ENCODE measurements at places on chromosomes 5 and 9.

- no peak for DNase-seq
Observed at GRCh38 chr9:463455-464171, 248.9 kb downstream of the DOCK8 start.

DNA sequence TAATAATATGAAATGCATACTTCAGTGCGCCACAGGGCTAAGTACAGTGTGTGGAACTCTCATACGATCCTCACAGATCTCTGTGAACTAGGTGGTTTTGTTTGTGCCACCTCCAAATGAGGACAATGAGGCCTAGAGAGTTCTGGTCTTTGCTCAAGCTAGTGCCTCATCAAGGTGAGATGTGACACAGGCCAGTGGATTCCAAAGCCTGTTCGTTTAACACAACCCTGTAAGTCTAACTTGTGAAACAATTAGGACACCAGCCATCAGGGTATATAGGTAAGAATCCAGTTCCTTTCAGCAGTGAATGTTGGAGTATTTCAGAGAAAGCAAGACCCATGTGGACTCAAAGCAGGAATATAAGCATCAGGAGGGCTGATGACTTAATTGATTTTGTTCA lies 130.7 kb upstream of the GAS1 start:
- no peak for DNase-seq

DNA sequence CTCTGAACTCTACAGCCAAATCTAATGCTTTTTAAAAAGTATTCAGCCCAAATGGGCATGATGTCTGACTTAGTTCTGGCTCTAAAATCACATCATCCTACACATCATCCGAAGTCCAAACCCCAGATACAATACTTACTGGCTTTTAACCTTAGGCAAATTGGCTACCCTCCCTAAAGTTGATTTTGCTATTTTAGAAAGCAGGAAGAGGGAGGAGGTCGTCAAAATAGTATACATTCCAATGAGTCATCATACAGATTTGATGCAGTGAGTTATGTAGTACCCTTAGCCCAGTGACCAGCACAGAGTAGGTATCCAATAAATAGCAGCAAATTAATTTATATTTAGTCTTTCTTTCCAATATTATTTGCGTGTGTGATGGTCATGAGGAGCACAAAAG lies 582.0 kb upstream of the TUSC1 start:
- no peak for DNase-seq

- no peak for DNase-seq
Observed at GRCh38 chr9:76463211-76463610, 4.2 kb downstream of the GCNT1 start.

- no peak for DNase-seq
Observed at GRCh38 chr9:37739222-37739621, 14.4 kb upstream of the TRMT10B start.

GRCh38 chr9:106726070-106726815 lies 136.7 kb upstream of the ZNF462 start:
- no peak for DNase-seq

DNA sequence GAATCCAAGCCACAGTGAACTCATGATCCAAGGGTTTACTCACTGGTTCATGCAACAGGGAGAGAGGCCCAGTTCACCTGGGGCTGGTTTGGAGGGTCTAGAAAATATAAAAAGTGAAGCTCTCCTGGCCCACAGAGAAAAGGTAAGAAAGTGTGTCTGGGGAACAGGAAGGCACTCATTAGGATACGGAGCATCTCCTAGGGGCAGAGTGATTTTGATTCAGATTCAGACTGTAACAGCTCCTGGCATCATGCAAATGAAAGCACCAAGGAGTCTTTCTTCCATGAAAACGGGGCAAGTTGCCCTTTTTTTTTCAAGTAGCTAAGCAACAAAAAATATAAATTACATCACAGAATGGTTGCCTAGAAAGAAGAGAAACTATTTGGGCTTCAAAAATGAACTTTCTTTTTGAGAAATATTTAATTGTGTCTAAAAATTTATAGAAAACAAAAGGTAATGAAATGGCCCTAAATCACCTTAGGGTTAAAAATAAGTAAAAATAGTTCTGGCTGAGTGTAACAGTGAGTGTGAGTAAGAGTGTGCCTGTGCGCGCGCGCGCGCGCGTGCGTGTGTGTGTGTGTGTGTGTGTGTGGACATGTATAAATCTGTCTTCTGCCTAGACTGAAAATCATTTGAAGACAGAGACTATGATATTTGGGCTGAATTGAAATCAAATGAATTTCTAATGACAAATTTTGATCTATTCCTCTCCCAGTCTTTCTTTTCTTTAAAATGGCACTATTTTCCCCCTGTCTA lies 177.8 kb upstream of the ZNF462 start:
- no peak for DNase-seq

DNA sequence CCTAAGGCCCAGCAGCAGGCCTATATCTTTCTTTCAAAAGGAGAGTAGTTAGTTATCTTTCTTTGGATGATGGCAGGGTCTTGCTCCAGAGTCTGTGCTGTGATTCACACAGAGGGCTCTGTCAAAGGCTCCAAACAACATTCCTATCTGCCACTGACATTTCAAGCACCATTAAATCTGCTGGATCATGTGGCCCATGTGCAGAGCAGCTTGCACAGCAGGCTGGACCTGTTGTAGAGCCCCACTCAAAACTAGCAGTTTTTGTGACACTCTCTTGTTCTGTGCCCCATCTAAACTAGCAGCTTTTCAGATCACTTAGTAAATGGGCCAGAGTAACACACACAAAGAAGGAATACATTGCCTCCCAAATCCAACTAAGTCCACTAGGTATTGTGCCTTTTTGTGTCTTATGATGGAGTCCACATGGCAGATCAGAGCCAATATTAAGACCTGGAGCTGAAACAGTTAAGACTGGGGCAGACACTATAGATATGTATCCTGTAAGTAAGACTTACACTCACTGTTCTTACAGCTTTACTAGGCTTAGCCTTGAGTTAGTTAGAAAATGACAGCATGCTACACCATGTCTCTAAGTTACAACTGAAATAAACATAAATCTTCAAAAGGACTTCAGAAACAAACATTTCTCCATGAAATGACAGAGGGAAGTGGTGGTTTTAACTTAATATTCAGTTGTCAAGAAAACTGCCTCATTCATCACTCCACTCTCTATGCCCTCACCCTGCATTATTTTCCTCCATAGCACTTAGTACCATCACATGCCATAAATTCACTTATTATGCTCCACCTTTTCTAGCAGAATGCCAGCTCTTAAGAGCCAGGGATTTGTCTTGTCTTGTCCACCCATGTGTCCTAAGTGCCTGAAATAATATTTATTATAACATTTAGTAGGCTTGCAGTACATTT lies 400.9 kb downstream of the RAB3C start:
- DNase-seq = no peak

DNA sequence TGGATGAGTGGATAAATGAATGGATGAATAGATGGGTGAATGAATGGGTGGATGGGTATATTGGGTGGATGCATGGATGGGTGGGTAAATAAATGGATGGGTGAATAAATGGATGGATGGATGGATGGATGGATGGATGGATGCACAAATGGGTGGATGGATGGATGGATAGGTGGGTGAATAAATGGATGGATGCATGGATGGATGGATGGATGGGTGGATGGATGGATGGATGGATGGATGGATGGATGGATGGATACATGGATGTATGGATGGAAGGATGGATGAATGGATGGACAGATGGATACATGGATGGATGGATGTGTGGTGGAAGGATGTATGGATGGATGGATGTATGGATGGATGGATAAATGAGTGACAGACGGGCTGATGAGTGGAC lies 113.5 kb upstream of the SARDH start:
- DNase-seq = no peak

DNA sequence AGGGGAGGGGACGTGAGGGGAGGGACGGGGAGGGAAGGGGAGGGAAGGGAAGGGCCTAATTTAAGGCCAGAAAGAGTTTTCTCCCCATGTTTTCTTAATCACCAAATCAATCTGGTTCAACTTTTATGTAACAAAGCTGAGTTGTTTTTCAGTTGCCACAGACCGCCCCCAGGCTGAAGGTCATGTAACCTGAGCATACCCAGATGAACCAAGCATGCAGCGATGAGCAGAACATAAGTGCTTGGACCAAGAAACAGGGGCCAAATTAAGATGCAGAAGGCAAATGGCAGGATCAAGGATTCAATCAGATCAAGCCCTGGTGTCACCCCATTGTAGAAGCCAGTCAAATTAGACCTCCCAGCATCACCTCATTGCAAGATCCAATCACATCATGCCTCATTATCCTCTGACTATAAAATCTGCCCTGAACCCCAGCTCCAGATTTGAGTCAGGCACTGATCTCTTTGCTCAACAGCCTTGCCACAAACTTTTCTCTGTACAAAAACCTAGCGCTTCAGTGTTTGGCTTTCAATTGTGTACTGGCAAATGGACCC lies 113.5 kb upstream of the TNPO1 start:
- no peak for DNase-seq

DNA sequence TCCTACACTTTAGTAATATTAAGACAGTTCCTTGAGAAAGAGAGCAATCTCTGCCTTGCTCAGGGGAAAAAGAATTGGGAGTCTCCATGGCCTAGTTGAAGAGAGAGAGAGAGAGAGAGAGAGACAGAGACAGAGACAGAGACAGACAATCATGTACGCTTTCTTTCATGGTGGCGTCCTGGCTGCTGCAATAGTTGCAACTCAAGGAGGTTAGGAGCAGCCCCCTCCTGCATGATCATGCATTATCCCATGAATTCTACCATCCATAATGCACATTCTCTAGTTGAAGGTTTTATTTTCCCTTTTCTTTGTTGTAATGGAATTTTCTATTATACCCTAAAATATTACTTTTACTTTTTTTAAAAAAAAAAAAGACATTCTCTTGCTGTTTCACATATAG lies 50.7 kb downstream of the PPP2R2B start:
- no peak for DNase-seq

DNA sequence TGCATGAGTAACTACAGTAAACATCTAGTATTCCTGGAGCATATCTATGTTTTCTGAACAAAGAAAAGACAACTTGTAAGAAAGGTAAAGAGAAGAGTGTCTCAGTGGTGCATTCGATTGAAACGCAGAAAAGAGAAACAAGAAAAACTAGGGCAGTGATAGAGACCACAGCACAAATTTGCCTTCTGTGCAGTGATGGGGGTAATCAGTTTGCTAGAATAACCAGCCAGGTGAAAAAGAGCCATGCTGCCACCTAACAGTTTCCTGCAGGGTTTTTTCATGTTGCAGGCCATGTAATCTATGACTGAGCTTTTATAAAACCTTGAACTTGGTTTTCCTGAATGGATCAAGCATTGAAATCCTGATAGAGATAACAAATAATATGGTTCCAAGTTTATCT lies 198.4 kb upstream of the MEF2C start:
- DNase-seq = no peak

DNA sequence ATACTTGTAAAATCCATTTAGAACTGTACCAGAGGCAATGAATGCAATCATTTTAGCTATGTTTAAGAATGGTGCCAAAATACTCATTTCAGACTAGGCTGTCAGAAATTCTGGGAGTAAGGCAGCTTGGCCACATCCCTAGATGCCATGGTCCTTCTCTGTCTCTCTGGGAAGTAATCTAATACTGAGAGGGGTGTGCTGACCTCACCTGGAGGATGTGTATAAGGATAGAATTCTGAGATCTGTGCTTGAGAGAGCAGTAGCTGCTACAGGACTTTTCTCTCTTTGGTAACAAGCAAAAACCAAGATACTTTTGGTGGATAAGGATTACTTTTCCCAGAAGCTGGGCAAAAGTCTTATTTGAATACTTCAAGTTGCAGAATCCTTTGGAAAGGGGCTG lies 68.1 kb upstream of the MRPS30 start:
- no peak for DNase-seq

DNA sequence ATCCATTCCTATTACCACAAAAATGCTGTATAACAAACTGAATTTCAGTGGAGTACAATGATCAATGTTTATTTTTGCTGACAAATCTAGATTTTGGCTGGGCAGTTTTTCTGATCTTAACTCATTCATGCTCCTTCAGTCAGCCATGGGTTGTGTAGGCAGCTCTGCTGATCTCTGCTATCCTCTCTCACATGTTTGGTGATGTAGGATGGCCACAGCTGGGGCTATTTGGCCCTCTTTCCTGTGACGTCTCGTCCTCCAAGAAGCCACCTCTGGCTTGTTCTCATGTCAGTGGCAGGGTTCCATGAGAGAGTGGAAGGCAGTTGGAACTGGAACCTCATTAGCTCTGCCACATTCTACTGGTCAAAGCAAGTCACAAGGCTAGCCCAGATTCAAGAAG lies 8.9 kb downstream of the NLN start:
- no peak for DNase-seq

DNA sequence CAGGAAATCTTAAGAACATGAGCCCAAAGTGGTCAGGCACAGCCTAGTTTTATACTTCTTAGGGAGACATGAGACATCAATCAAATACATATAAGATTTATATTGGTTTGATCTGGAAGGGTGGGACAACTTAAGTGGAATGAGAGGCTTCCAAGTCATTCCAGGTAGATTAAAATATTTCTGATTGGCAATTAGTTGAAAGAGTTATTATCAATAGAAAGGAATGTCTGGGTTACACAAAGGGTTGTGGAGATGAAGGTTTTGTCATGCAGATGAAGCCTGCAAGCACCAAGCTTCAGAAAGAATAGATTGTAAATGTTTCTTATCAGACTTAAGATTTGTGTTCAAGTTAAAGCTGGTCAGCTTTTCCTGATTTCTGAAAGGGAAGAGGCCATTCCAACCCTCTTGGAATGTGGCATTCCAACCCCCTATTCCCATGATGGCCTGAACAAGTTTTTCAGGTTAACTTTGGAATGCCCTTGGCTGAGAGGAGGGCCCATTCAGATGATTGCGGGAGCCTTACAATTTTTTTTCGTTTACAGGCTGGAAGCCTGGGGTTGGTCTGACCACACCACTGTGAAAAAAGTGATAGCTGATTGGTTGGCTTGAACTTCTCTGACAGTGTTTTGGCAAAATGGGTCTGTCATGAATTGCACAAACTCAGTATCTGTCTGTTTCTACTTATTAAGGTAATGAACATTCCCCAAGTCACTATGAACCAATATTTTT lies 245.6 kb upstream of the RAI14 start:
- no peak for DNase-seq

DNA sequence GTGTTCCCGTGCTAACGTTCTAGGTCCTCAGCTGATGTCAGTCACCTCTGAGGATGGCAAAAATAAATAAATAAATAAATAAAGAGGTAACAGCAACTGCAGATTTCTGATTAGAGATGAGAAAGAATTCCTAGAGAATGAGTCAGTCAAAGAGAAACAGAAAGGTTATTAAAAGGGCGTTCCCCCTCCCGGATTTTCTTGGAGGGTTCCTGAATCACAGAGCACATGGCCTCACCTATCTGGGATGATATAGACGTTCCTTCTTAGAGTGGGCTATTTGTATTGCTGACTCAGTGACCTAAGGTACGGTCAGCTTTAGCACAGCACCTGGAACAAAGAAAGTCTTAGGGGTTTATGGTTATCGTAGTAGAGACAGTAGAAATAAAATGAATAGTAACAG lies 30.6 kb downstream of the HTR4 start:
- DNase-seq = no peak

DNA sequence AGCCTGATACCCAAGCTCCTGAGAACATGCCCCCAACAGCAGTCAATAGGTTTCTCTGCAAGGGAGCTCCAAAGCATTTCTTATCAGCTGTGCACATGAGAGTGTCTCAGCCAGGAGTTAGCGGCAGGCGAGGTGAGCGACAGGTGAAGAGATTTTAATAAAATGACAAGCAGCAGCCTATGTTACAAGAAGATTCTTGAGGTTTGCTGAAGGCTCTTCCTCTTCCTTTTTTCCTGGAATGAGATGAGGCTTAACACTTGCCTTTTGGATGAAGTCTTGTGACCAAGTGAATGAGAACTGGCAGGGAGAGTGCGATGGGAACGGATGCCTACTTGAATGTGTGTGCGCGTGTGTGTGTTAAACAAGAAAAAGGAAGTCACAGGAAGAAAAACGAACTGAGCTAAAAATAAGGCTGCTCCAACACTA lies 76.1 kb downstream of the SHB start:
- no peak for DNase-seq

Measured in HEK293T (cell line).